D721Med (cell line): ENCODE measurements at places on chromosomes 1 and 21.

- DNase-seq = no peak
These were observed 3.9 kb upstream of the CD1C start for GRCh38 chr1:158285756-158286241.

DNA sequence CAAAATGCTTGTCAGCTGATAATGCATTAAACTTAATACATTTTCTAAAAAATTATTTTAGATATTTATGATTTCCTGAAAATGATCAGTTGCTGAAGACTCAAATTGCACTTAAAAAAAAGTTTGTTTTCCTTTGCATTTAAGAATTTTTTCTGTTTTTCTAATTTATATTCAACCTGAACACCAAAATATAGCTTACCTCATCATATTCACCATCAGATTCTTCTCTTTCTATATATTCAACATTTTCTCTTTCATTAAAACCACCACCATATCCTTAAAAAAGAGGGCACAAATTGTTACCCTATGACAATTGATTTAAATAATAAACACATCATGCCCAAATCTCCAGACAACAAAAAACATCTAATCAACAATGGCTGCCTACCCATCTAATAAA lies 8.6 kb downstream of the ZRANB2 start:
- no peak for DNase-seq

DNA sequence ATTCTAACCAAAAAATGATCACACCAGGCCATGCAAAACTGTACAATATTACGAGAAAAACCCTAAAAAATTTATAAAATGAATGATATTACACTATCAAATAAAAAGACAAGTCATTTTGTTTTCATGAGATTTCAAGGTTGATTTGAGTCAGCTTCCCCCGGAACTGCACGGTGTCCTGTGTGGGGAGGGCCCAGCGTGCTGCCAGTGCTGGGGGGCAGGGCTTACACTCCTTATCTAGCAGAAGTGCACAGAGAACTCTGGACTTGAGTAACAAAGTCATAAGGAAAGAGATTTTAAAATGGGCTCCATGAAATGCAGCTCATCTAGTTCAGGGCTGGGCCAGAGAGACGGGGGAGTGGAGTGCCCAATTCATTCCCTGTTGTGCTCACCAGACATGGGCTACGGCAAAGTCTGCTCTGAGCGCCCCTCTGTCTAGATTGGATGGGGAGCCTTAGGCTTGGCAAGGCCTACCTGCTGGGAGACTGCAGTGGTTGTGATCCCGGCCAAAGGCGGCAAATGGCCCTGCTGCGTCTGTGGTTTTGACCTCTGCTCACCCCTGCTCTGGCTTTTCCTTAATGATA lies 50.1 kb downstream of the COQ8A start:
- DNase-seq = no peak

GRCh38 chr1:169288011-169288414 lies 79.6 kb downstream of the NME7 start:
- no peak for DNase-seq

DNA sequence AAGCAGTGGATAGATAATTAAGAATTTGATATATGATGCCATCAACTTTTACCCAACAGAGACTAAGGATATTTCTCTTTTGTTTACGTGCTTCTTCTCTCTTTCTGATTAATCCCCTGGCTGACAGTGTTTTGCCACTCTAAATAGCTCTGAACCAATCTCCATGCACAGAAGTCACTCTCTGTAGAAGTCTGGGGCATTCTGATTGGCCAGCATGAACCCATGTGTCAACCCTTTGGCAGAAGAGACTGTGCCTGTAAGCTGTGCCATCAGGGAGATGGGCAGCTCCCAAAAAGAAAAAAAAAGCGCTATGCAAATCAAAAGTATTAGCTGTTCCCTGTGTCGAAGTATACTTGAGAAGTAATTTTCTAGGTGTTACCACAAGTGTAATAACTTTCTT lies 34.1 kb upstream of the NRIP1 start:
- DNase-seq = no peak

DNA sequence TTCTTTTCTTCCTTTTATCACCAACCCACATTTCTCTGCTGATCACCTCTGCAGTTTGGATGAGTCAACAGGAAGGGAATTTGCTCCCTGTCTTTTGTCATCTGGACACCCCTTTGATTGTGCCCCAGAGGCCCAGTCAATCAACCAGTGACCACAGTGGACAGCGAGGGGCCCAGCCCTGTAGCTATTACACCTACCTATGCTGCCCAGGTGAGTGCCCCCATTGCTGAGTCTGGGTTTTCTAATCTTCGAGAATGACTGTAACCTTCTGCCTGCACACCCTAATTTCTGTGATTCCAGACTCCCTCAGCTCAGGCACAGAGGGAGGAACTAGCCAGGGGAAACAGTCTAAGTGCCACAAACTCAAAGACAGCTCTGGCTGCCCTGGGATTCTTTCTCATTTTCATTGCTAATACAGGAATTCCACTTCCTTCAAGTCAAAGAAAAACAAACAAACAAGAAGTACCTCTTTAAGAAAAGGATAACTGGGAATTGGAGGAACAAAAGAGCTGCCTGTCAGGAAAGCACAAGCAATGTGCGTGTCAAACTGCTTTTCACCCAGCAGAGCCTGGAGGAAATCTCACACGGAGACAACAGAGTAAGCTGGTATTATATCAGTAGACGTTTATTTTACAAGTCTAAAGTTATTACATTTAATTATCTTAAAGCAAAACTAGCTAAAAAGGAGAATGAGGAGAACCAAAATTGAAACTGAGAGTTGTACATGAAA lies 311.1 kb downstream of the AJAP1 start:
- no peak for DNase-seq

GRCh38 chr1:57369889-57370288 lies 54.0 kb downstream of the DAB1 start:
- no peak for DNase-seq

- no peak for DNase-seq
These were observed 12.9 kb downstream of the NRIP1 start for GRCh38 chr21:15051644-15052458.

DNA sequence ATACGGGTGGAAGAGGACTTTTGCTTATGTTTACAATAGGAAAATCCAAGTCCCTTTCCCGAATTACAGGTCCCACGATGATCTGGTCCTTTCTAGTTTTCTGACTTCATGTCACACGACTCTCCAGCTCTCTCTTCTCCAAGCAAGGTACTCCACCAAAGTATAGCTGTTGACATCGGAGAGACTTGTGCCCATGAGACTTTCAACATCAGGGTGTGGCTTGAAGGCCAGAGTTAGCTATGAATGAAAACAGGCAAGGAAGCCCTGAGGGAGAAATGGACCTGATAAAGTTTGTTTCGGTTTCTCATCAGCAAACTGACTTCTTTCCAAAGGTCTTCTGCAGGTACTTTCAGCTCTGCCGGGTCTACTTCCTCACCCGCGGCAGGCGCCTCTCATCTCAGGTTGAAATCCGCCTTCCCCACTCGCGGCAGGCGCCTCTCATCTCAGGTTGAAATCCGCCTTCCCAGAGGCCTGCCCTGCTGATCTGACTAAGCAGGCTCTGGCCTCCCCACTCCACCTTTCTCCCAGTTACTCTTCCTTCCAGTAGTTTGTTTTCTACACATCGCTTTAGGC lies 2.1 kb upstream of the PER3 start:
- no peak for DNase-seq

GRCh38 chr1:67429011-67429527 lies 1.1 kb downstream of the SERBP1 start:
- DNase-seq = no peak

DNA sequence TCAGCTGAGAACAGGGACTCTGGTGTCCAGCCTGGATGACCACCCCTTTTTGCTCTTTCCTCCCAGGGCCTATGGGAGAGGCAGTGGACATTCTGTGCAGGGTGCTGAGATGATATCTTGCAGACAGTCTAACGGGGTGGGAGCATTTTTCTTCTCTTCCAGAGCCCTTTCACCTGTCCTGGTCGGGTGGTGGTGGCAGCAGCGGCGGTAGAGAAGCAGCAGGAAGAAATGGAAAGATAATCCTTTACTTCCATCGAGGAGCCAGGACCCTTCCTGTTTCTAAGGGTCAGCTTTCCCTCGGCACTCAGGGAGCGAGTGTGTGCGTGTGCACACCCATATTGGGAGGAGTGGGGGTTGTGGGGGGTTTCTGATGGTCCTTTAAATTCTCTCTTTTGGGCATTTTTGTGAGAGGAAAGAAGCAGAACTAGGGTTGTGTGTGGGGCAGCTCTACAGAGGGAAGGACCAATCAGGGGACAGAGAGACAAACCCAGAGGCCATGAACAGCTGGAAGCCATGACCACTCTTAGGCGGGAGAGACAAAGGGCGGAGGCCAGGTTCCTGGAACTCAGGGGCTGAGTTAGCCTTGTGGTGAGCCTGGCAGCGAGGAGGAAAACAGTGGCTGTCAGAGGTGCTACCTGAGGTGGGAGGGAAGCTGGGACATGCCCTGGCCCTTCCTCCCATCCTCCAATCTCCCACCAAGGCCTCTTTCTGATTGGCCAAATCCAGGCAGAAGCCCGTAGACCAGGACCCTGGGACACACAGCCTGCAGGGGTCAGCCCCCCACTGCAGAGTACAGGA lies 31.2 kb upstream of the CSF3R start:
- DNase-seq = no peak

GRCh38 chr1:227846265-227846858 lies 30.9 kb downstream of the PRSS38 start:
- DNase-seq = no peak

- no peak for DNase-seq
These were observed 16.7 kb upstream of the TIAM1 start for GRCh38 chr21:31360717-31361116.
